ENCODE measurements at places on chromosomes 12 and 14. TPM values are rescaled to one million over a fixed set of nuclear protein-coding genes. Genes with fewer than 3 reads are reported as not detected.

Gene SART3
- 34.0 TPM for total RNA-seq

- H3K27me3 ChIP-seq = peaks cover 3% of the 10 kb centered on the region
- H3K27ac ChIP-seq = no peak overlapping the region
- peak; percentile 42 for DNase-seq
- no peaks in the 10 kb centered on the region for H3K4me1 ChIP-seq
- H3K4me3 ChIP-seq = no peak overlapping the region
Measured at GRCh38 chr12:53327435-53328042, 6.1 kb upstream of the AAAS start.

Gene CSRP2
- total RNA-seq = 53.0 TPM

Gene TDP1
- 16.3 TPM for total RNA-seq

GRCh38 chr12:100171248-100171647 lies 28.6 kb upstream of the BLTP3B start:
- H3K4me1 ChIP-seq = no peaks in the 10 kb centered on the region
- DNase-seq = no peak
- H3K4me3 ChIP-seq = no peak overlapping the region
- H3K36me3 ChIP-seq = no peaks in the 10 kb centered on the region
- no peak overlapping the region for H3K27ac ChIP-seq
- H3K27me3 ChIP-seq = no peaks in the 10 kb centered on the region

- no peak overlapping the region for H3K27ac ChIP-seq
- no peak overlapping the region for H3K4me3 ChIP-seq
- no peak for DNase-seq
- no peaks in the 10 kb centered on the region for H3K4me1 ChIP-seq
- H3K36me3 ChIP-seq = no peaks in the 10 kb centered on the region
Measured at GRCh38 chr12:21129906-21130305, 1.1 kb upstream of the SLCO1B1 start.

GRCh38 chr12:124771462-124772288 lies 92.0 kb downstream of the SCARB1 start:
- no peaks in the 10 kb centered on the region for H3K36me3 ChIP-seq
- H3K27me3 ChIP-seq = no peaks in the 10 kb centered on the region
- DNase-seq = peak; percentile 79
- H3K4me1 ChIP-seq = peaks cover 21% of the 10 kb centered on the region
- H3K27ac ChIP-seq = no peak overlapping the region

Gene PLEKHG7
- total RNA-seq = not detected
